Fibroblast of the conjunctiva (primary cell): ENCODE measurements at places on chromosomes 2 and 18.

- no peak for DNase-seq
These were observed 608.9 kb downstream of the SUCLG1 start for GRCh38 chr2:83850071-83850725.

DNA sequence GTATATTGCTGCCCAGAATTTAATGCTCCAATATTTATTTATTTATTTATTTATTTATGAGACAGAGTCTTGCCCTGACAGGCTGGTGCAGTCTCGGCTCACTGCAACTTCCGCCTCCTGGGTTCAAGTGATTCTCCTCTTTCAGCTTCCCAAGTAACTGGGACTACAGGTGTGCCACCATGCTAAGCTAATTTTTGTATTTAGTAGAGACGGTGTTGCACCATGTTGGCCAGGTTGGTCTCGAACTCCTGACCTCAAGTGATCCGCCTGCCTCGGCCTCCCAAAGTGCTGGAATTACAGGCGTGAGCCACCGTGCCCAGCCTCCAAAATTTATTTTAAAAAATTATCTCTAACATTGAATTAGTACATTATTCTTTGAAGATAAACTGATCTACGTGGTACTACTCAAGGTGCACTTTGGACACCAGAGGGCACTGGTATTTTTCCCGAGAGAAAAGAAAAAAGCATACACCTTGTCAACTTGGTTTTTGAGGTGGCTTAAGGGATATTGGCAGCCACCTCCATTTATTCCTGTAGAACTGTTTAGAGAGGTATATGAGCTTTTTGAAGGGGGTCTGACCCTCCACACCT lies 1.4 kb upstream of the IDH1 start:
- no peak for DNase-seq

- DNase-seq = no peak
These were observed at the start of gene DIPK1C for GRCh38 chr18:74457043-74457724. TSS of gene DIPK1C (minus strand) at chr18:74457308. CDS start at chr18:74457259, 49 bp downstream.

DNA sequence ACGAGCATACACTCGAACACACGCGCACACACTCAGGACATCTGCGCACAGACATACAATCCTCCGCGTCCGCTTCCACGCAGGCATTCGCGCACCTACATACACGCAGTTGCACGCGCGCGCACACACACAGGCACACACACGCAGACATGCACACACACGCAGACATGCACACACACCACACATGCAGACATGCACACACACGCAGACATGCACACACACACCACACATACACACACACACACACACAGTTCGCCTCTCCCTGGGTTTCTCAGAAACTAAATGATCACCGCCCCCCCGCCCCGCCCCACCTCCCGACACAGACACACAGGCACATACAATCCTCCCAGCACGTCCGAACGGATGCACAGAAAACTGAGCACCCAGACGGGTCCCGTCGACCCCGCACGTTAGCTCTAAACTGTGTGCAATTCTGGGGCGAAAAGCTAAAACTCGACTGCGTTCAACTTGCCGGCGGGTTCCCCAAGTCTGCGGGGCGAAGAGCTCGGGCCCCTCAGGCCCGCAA lies 1.0 kb downstream of the EPHA4 start:
- DNase-seq = no peak

DNA sequence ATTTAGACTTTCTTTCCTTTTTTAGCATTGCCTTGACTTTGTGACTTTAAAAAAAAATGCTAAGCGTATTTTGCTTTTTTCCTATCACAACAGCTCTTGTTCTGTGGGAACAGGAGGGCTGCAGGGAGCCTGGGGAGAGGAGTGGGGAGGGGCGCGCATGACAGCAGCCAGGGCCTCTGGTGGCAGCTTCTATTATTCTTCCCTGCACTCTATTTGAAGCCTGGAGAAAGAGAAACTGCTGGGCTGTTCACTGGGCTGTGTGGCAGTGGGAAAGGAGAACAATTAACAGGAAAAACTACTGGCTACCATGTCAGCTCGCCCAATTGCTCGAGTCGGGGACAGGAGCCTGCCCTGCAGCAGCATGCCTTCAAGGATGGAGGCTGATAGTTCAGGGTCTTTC lies 119.0 kb upstream of the ZBTB14 start:
- no peak for DNase-seq

DNA sequence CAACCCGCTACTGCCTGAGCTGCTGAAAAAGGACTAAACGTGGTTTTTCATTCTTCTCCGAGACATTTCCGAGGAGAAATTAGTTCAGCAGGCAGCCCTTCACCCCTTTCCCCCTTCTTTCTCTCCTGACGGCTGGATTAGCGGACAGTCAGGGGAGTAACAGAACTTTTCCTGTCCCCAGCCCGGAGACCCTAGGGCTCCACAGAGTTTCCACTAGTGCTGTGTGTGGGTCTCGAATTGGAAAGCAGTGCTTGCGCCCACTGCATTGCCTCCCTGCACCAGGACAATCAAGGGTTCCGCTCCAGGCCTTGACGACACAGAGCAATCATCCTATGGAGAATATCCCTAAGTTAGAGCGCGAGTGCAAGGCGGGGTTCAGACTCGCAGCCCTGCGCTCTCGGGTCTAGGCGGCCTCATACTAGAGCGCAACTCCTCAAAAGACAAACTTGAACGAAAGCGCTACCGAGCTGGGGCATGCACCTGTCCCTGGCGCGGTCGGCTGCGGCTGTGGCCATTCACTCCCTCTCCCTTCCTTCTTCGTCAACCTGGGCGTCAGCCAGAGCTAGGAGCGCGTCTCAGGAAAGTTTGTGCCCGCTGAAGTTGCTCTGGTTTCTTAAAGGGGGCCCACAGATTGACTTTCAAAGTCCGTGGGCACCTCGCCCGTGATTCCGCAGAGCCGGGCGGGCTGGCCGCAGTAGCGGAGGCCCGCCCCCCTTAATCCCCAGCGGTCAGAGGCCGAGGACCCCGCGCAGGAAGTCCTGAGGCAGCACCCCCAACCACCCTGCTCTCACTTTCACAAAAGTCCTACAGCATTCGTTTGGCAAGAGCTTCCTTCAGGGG lies 801 bp downstream of the OSR1 start:
- DNase-seq = no peak

DNA sequence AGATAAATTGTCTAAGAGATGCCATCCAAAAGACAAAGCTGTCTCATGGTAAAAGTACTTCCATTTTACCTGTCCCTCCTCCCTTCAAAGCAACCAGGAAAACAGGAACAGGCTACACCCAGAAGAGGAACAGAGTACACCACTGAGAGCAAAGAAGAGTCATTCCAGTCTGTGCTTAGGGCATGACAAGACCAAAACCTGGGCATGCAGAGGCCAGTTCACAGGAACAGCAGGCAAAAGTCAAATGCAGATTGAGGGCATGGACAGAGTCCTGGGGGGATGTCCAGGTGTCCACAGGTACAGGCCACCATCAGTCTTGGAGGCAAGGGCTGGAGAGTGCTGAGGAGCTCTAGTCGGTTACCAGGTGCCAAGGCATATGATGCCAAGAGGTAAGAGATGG lies 23.7 kb downstream of the PLEK start:
- DNase-seq = no peak

DNA sequence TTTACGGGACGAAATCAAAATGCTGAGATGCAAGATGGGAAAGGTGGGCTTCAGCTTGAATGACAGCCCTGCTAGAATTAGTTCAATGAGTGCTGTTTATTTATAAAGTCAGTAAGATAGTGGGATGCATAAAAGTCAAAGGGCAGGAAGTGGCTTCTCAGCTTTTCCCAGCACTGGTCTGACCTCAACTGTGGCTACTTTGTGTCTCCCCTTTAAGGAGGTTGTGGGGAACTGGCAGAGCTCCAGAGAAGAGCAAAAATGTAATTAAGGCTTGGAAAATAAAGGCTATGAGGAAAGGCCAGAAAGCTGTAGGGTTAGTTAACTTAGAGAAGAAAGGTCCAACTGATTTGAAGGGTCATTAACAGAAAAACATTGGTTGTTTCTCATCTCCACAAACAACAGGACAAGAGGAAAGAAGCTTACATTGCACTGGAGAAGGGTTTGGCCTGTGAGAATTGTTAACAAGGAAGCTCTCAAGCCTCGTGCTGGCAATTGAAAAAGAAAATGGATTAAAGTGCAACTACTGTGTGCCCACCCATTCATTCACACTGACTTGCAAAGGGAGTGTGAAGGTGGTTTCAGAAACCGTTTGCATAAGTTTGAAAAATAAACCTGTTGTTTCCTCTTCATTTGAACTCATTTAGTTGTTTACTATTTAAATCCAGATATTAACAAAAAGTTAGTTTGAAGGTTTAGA lies 68.8 kb upstream of the CD28 start:
- DNase-seq = no peak

GRCh38 chr2:167334146-167334742 lies 446.0 kb downstream of the XIRP2 start:
- no peak for DNase-seq

DNA sequence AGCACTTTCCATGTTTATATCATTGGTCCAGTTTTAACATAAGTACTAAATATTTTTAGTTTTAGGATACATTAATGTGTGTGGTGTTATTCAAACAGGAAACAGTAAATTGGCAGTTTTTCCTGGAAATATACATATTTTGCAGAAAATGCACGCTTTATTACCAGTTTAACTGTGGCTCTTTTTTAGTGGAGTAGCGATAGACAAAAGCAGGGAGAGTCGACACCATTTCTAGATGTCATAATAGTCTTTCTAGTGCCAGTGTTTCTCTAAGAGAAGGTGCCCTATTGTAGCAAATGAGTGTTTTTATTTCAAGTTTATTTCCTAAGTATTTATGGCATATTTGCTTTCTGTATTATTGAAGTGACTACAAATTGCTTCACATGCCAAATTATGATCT lies 9.1 kb upstream of the SLC35G4 start:
- no peak for DNase-seq

- no peak for DNase-seq
These were observed 237.7 kb downstream of the HDAC4 start for GRCh38 chr2:239162976-239163687.

DNA sequence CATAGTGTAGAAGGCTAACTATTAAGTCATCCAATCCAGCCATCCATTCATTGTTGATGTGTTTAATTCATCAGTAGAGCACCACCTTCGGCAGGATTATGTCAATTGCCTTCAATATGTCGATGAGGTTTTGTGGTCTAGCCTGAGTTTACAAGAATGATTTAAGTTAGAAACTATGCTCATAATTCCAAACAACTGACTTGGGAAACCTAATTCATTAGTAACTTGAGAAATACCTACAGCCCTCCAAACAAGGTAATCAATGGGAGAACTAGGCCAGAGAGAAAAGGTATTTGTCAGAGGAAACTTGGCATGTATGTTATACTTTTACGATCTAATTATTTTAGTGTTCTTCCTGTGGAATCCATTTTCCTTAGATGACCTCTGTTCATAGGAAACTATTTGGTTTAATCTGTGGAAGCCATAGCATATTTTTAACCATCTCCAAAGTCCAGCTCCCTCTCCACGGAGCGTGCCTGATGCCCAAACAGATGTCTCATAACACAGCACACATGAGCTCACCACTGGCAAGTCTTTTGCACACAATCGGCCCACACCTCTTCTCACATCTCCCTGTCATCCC lies 148.5 kb downstream of the GFPT1 start:
- DNase-seq = no peak

- DNase-seq = no peak
These were observed 39.5 kb downstream of the NIFK start for GRCh38 chr2:121697108-121697631.

DNA sequence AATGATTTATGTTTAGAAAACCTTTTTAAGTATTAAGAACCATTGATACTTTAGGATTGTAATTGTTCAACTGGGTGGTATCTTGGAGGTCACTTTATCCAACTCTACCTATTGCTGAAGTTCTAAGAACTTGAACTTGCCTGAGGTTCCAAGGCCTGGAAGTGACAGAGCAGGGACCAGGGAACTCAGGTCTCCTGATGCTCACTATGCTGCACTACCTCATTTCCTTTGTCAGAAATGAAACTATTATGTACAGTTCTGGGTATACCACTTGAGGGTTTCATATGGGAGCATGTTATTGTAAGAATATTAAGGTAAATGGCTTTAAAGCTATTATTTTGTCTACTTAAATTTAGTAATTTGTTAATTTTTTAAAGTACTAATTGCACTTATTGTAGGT lies 3.0 kb downstream of the MBD5 start:
- no peak for DNase-seq

DNA sequence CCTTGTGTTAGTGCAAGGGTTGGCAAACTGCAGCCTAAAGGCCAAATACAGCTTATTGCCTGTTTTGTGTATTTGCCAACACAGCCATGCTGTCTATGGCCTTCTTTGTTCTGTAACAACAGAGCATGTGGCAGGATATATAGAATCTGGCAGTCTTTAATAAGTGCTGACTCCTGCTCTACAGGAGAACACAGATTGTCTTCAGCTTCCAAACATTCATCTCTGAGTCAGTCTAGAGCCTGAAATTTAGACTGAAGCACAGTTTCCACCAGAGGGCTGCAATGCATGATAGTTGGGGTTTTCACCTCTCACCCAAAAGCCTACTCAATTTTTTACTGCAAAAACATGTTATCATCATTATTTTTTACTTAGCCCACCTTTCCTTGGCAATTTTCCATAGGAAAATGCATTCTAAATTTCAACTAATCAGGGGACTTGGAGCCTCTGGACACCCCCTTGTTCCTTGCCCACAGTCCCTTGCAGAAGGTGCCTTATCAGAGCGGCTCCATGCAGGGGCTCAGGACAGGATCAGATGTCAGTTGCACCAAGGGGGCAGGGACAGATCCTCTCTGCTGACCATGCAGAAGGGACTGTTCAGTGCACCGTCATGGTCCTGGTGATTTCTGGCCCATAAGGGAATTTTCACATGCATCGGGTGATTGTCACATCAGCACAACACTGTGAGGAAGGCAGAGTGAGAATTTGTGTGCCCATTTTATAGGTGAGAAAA lies 12.4 kb downstream of the IL37 start:
- no peak for DNase-seq

GRCh38 chr2:176391148-176391419 lies 121.8 kb downstream of the MTX2 start:
- DNase-seq = no peak

DNA sequence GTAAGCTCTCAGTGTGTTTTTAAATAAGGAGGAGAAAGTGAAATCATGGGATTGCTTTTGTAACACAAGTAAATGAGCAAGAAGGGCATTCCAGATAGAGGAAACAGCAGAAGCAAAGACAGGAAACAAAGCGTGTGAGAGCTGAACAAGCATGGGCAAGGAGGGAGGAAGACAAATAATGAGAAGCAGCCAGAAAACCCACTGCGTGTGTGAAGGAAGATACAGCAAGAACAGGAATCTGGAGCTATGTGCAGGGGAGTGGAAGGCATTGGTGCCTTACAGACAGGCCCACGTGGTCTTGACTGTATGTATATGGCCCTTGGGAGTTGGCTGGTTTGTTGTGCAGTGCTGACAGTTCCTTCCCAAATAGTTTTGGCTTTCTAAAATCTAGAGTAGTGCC lies 88.6 kb downstream of the AAK1 start:
- no peak for DNase-seq

GRCh38 chr2:27537287-27537686 lies 40.6 kb downstream of the GCKR start:
- DNase-seq = no peak

DNA sequence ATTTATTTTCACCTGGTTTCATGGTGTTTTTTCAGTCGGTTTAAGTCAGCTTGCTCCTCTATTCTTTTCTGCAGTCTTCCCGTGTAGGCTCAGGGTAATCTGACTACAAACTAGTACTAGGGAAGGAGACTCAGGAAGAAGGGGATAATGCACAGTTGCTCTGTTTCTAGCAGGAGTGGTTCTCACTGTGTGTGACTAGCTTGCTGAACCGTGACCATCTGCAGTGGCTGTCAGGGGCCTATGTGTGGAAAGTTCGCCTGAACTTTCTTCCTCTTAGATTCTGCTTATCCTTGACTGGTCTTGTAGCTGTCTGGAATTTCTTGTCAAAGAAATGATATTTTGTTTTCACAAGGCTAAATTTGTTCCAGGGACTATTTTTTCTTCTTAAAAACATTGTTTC lies 46.3 kb upstream of the AQP4 start:
- DNase-seq = no peak
